ENCODE measurements at places on chromosomes 16 and 17. TPM values are rescaled to one million over a fixed set of nuclear protein-coding genes. Genes with fewer than 3 reads are reported as not detected.

DNA sequence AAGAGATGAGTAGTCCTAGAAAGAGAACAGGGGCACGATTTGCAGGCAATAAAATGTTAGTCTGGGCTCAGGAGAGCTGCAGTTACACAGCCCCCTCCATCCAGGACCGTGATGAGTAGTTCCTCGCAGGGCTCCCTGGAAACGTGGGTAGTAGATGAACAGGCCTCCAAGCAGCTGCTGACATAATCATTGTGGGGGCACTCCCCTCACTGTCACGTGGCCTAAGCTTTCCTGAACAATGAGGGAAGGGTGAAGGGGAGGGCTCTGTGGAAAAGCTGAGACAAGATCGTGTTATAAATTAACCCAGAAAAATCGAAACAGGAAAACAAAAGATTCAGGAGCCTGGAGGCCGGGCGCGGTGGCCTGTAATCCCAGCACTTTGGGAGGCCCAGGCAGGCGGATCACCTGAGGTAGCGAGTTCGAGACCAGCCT lies 1.3 kb upstream of the PER1 start:
- peak overlapping the region; percentile 100 for H3K27ac ChIP-seq
- H3K36me3 ChIP-seq: peaks cover 42% of the 10 kb centered on the region
- peaks cover 60% of the 10 kb centered on the region for H3K4me1 ChIP-seq
- H3K4me3 ChIP-seq: peak overlapping the region; percentile 66

GRCh38 chr16:87332150-87332549 lies 15.0 kb upstream of the C16orf95 start:
- no peaks in the 10 kb centered on the region for H3K27me3 ChIP-seq
- no peak for DNase-seq
- H3K4me1 ChIP-seq: no peaks in the 10 kb centered on the region
- no peak overlapping the region for H3K27ac ChIP-seq
- no peak overlapping the region for H3K4me3 ChIP-seq
- peaks cover 53% of the 10 kb centered on the region for H3K36me3 ChIP-seq

Gene TNK1
- 7.8 TPM for polyA plus RNA-seq

DNA sequence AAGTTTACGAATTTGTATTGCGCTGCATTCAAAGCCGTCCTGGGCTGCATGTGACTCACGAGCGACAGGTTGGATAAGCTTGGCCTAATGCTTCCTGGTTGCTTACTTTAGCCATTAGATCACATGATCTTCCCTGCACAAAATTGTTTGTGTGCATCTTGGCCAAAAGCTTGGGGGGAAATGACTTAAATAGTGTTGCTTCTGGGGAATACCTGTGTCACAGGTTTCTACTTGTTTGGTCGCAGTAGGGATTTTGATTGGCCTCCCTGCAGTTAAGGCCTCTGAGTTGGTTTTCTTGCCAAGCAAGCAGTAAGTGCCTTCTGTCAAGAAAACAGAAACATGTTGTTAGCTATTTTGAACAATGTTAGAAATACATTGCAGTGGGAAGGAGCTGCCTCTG lies 39.6 kb upstream of the DUSP14 start:
- H3K4me1 ChIP-seq: peaks cover 39% of the 10 kb centered on the region
- peak overlapping the region; percentile 10 for H3K27ac ChIP-seq
- H3K4me3 ChIP-seq: no peak overlapping the region
- H3K27me3 ChIP-seq: no peaks in the 10 kb centered on the region

DNA sequence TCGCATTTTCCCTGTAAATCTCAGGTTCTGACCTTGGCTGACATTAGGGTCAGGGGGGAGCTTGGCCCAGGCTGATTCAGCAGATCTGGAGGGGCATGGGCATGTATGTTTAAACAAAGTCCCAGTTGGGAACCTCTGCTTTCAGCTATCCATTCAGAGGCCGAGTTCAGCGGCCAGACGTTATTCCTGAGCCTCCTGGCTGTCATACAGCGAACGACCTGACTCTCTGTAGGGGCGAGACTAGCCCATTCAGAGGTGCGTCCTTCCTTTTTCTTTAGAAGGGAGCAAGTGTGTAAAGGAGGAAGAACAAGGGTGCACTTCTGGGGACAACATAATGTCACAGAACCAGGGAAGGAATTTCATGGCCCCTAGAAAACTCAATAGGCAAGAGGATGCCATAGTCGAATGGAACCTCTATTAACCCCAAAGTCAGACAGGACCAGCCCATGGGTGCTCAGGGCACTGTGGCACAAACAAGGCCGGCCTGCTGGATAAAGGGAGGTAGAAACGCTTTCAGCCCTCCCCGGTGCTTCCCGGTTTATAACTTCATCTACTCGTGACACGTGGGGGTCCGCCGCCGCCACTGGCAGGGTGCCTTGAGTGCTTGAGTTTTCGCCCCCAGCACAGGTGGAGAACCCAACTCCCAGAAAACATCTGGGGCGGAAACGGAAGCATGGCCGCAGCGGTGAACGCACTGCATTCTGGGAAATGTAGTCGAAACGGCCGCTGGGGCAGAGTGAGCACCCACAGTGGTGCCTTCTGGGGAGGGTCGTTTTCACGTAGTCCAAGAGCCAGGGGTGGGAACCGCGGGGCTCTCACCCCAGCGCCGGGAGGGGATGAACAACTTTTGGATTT lies 33.2 kb upstream of the PLCG2 start:
- DNase-seq: peak; percentile 71
- no peaks in the 10 kb centered on the region for H3K36me3 ChIP-seq
- peak overlapping the region; percentile 39 for H3K4me3 ChIP-seq
- no peak overlapping the region for H3K27ac ChIP-seq
- peaks cover 9% of the 10 kb centered on the region for H3K4me1 ChIP-seq

- peaks cover 4% of the 10 kb centered on the region for H3K4me1 ChIP-seq
- H3K4me3 ChIP-seq: no peak overlapping the region
- H3K27ac ChIP-seq: no peak overlapping the region
- no peaks in the 10 kb centered on the region for H3K27me3 ChIP-seq
These were observed 49.2 kb upstream of the HS3ST2 start for GRCh38 chr16:22764662-22765327.

- peak overlapping the region; percentile 97 for H3K27ac ChIP-seq
- peaks cover 69% of the 10 kb centered on the region for H3K4me1 ChIP-seq
- H3K4me3 ChIP-seq: peak overlapping the region; percentile 85
- no peaks in the 10 kb centered on the region for H3K27me3 ChIP-seq
- no peaks in the 10 kb centered on the region for H3K36me3 ChIP-seq
- peak; percentile 74 for DNase-seq
These were observed 1.3 kb downstream of the AKAP1 start for GRCh38 chr17:57086069-57086930.
